RPMI7951 (cell line): ENCODE measurements at places on chromosomes 3 and 15.

DNA sequence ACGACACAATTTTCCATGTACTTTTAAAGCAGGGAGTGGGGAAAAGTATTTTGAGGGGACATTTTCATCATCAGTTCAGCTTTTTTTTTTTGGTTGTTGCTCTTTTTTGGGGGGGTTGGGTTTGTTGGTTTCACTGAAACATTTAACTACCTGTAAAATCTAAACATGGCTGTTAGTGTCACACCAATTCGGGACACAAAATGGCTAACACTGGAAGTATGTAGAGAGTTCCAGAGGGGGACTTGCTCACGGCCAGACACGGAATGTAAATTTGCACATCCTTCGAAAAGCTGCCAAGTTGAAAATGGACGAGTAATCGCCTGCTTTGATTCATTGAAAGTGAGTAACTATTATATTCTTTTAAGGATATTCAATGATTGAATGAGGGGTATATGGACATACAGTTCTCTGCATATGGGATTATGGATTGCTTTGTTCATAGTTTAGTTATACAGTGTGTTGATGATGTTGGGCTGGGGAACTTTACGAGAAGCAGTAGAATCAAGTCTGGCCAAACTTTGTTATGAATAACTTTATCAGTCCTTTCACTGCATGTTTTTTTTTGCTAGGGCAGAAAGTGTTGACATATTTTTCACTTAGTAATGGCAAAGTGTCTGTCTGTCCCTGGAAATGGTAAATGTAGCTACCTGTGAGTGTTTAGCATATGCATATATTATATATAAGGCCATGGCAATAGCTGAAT, 31.5 kb downstream of the MBNL1 start:
- no peak for DNase-seq

DNA sequence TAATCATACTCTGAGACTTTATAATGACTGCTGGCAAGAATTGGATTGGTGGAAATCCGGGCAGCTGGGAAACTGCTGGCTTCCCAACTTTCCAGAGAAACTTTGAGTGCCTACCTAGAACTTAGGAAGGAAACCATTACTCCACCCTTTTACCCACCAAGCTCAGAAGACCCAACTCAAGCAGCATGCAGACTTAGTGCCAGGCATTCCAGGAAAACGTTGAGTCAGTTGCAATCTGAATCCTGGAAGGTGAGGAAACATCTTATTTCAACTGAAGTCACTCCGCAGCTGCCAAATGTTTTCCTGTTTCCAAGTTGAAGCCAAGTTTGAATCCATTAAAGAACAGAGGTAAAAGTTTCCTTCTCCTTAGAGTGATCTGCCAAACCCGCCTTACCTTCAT, 126.5 kb downstream of the ZNF385D start:
- no peak for DNase-seq

DNA sequence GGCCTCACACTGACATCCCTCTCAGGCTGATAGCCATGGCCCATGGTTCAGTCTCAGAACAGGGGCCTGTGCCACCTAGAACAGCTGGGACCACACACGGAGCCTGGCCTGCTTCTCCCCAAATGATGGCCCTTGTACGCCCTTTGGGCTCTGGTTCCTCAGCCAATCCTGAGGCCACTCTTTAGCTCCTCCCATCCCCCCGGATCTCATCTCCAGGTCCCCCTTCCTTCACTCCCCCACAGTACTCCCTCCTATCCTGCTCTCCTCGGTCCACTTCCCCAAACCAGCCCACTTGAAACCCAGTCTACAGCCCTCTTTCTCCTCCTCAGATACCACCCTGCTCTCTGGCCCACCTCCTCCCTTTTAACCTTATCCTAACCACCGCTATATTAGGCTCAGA, 17.8 kb upstream of the ZFYVE19 start:
- DNase-seq = no peak

- DNase-seq = no peak
Measured at GRCh38 chr15:79410237-79410636, 21.9 kb upstream of the MINAR1 start.

- DNase-seq = no peak
Measured at GRCh38 chr15:34591306-34591705, 7.9 kb upstream of the GOLGA8B start.

DNA sequence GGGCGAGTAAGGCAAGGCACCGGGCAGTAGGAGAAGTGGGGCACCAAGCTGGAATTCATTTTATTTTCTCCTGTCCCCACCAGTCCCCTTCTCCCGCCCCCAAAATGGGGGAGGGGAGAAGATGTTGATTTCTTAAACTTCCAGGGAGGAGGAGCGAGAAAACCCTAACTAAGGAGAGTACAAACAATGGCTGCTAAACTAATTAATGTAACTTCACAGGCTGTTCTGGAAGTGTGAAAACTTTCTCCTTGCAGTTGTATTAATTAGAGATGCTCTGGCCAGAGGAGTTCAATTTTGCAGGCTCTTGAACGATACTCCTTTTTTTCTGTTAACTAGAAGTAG, 11.5 kb downstream of the ZIC4 start:
- no peak for DNase-seq

GRCh38 chr15:34437687-34438086, at the start of gene GOLGA8A:
GOLGA8A (minus strand) TSS chr15:34437808; CDS start chr15:34389691, 48,117 bp downstream.
- DNase-seq = peak; percentile 76

DNA sequence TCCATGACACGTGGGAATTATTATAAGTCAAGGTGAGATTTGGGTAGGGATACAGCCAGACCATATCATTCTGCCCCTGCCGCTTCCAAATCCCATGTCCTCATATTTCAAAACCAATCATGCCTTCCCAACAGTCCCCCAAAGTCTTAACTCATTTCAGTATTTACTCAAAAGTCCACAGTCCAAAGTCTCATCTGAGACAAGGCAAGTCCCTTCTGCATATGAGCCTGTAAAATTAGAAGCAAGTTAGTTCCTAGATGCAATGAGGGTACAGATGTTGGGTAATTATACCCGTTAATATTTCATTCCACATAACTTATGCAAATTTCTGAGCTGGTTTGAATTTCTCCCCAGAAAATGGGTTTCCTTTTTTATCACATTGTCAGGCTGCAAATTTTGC, 47.7 kb downstream of the RNF111 start:
- no peak for DNase-seq

DNA sequence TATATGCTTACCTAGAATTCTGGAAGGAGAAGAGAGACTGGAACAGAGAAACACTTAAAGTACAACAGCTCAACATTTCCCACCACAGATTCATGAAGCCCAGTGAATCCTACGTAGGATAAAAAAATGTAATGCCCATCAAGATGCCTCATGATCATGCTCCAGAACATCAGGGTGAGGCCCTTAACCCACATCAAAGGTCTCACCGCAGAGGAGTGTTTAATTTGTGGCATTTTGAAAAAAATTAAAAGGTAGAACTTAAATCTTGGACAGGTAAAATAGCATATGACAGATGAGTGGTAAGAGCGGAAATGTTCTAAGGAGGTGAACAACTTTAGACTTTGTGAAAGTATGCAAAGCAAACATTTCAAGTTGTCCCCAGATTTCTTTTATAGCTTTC, 9.7 kb upstream of the SLC6A20 start:
- DNase-seq = no peak

- no peak for DNase-seq
Measured at GRCh38 chr3:125154110-125154509, 58.4 kb downstream of the SLC12A8 start.

DNA sequence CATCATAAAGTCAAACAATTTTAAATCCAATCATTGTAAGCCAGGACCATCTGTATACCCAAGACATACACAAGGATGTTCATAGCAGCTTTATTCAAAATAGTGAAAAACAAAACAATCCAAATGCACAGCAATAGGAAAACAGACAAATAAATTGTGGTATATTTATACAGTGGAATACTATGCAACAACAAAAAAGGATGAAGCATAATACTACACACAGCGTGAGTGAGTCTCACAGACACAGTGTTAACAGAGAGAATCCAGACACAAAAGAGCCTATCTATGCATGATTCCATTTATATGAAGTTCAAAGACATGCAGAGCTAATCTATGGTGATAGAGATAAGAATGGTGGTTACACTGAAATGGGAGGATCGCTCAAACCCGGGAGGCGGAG, 5.6 kb upstream of the MUC20 start:
- DNase-seq = no peak

DNA sequence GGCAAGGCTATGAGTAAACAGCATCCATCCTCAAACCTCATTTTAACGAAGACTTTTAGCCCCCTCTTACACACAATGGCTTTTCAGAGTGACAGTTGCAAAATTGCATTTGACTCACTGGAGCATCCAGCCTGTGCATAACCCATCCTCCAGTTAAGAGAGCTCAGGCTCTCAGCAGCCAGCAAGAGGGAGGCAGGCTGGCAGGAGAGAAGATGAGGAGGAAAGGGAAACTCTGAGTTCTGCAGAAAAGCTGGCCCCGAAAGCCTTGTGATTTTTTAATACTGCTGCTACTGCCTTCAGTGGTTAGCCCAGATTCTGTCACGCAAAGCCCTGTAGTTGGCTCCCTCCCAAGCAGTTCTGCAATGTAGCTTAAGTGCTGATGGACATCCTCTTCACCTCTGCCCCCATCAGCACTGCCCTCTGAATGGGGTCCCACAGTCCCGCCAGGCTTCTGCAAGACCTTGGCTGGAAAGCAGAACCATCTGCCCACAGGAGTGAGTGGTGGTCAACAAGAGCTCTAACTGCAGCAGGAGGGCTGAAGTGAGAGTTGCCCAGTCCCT, 371.3 kb downstream of the EPHB1 start:
- no peak for DNase-seq

DNA sequence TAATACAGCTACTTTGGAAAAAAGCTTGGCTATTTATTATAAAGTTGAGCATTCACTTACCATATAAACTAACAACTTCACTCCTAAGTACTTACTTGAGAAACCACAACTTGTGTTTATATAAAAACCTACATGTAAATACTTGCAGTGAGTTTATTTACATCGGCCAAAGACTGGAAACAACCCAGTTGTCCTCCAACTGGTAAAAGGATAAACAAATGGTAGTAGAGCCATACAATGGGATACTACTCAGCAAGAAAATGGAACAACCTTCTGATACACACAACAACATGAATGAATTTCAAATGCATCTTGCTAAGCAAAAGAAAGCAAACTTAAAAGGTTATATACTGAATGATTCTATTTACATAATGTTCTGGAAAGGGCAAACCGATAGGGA, 63.7 kb downstream of the SLC7A14 start:
- DNase-seq = no peak

- no peak for DNase-seq
Measured at GRCh38 chr3:148930752-148931151, 60.6 kb upstream of the GYG1 start.

GRCh38 chr3:126523745-126524428, at the start of gene CHST13:
CHST13 (plus strand) TSS chr3:126524155; CDS start chr3:126524333, 178 bp downstream.
- peak; percentile 45 for DNase-seq

GRCh38 chr3:193872265-193872753, 263.6 kb upstream of the HES1 start:
- peak; percentile 100 for DNase-seq

DNA sequence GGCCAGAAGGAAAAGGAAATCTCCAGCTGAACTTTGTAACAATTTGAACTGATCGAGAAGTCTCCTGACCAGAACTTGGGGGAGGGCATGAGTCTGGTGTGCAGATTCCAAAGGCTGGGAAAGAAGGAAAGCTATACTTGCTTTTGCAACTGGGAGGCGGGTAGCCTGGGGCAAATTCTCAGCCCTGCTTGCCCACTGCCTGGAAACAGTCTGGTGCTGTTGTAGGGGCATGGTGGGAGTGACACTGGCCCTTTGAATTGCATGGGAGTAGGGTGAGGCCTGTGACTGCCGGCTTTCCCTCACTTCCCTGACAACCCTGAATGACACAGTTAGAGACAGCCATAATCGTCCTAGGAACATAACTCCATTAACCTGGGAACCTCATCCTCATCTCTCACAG, 114.0 kb upstream of the POU1F1 start:
- DNase-seq = peak; percentile 17

GRCh38 chr3:39541917-39542329, 74.4 kb downstream of the MOBP start:
- peak; percentile 43 for DNase-seq

DNA sequence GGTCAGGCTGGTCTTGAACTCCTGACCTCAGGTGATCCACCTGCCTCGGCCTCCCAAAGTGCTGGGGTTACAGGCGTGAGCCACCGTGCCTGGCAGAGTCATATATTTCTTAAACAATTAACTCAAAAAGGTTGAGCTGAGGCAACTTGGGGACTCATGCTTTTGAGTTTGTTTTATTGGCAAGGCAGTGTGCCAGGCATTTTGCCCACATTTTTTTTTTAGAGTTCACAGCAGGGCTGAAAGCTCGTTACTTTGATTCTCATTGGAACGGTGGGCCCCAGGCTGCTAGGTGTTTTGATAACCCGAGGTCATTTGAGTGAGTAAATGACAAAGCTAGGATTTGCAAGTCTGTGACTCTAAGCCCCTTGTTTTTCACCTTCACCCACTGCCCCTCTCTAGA, 76.2 kb downstream of the CCK start:
- DNase-seq = no peak

DNA sequence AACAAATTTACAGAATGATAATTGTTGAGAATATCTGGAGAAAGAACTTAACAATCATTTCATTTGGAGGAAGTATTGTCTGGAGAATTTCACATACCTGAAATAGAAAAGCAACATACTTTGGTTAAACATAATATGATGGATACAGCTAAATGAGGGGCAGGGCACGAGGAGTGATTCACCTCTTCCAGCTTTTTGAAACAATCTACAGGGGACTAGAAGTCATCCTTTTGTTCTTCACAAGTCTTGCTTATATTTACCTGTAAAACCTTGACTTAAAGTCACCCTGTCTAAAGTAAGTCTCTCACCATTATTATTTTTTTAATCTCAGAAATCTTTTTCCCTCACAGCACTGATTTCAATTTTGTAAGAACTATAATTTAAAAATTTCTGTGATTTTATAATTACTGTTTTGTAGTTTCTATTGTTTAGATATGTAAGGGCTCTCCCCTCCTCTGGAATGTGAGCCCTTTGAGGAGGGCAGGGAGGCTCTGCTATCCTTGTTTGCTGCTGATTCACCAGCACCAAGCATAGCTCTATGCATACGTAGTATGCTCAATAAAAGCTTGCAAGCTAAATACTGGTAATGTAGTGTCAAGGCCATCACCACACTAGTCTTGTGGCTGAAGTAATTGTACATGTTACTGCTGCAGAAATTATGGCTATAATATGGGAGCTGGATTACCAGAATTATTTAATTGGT, 193.9 kb upstream of the THRB start:
- DNase-seq = no peak

DNA sequence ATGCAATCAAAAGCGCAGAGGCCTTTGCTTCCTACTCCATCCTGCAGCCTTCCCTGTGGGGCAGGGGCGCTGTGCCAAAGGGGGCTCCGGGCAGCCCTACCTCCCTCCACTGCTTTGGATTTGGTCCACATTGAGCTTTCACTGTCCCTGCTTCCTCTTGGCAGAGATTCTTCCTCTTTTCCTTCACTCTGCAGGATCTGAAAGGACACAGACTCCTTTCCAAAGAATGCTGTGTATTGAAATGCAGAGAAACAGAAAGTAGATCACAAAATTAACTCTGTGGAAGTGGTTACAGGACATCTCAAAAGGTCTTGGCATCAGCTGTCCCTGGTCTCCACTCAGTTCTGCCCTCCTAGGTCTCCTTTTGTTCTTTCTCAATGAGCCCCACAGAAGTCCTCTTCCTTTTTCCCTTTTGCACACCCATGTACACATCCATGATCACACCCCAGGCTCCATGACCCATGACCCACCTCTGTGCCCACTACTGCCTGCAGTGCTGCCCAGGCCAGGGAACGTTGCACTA, 64.1 kb downstream of the CCR1 start:
- DNase-seq = no peak

GRCh38 chr3:72127844-72128243, 342.9 kb upstream of the PROK2 start:
- peak; percentile 62 for DNase-seq
